ENCODE measurements at places on chromosomes 4 and X.

DNA sequence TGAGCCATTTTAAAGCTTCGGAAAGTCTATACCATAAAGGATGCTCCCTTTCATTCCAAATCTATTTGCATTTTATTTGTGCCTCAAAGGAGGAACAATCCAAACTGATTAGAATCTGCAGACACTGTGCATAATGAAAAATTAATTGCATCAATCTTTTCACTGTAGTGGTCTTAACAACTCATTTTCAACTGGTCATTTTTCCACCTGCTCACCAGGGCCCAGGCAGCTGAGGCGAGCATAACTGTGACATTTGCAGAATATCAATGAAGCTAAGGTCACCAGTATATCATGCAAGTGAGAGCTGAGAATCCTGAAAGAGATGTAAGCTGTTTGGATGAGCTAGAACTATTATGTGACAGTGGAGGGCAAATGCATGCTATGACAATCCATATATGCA, 387.3 kb upstream of the TECRL start:
- DNase-seq = no peak

- peak; percentile 18 for DNase-seq
Observed at GRCh38 chr4:109947457-109947856, 34.8 kb downstream of the EGF start.

DNA sequence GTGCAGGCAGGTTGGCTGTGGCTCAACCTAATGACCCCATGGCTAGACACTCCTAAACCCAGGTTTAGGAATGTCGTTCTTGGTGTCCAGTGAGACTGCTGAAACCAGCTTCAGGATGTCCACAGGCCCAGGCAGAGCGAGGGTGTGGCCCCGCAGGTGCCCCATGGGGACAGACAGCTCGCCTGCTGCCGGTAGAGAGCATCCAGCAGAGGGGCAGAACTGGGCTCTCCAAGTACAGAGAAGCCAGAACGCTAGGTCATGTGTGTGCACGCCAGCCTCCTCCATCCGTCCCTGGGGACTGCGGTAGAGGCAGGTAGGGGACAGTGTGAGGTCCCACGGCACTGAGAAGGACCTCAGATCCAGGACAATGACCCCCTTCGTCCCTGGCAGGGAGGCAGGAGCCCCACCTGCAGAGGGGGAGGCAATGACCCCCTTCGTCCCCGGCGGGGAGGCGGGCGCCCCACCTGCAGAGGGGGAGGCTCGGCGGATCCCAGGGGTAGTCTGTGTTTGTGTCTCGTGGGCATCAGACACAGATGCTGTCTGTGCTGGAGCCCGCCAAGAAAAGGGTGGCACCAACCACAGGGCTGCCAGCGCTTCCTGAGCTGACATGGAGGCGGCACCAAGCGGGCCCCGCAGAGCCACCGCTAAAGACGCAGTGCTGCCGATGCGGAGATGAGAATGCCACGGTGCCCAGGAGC, 118.4 kb downstream of the FAM53A start:
- DNase-seq = no peak

DNA sequence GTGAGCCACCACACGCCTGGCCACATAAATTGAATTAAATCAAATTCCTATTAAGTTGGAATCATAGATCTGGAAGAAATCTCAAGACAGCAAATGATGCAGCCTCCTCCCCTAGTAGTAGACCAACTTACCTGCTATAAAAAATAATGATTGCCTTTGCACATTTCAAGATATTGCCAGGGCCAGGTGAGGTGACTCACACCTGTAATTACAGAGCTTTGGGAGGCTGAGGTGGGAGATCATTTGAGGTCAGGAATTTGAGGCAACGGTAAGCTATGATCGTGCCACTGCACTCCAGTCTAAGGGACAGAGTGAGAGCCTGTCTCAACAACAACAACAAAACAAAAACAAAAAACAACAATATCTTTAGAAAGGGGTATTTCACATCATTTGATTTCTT, 17.0 kb upstream of the WWC2 start:
- DNase-seq = no peak

DNA sequence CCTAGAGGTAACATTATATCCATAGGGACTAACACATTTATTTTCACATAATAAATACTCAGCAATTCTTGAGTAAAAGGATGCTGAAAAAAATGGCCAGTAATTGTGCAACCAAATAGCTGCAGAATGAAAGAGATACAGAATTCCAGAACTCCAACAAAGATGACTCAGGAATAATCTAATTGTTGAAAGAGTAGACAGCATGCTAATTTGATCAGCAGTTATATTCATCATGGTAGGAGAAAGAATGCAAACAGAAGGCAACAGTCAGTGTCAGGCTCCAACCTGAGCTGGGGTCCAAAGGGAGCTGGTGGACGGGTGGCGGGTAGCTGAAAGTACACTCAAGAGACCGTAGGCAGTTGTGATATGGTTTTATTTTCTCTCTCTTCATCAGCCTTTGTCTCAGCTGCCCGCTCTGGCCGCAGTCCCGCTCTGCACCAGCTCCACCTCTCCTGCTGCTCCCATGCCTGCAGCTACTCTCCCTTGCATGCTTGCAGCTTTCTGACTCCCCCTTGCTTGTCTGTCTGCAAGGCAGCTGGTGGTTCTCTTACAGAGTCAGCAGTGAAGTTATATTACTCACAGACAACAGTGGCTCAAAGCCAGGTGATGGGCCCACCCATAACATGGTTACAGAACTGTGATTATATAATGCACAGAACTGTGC, 1150.1 kb downstream of the STIM2 start:
- peak; percentile 32 for DNase-seq

DNA sequence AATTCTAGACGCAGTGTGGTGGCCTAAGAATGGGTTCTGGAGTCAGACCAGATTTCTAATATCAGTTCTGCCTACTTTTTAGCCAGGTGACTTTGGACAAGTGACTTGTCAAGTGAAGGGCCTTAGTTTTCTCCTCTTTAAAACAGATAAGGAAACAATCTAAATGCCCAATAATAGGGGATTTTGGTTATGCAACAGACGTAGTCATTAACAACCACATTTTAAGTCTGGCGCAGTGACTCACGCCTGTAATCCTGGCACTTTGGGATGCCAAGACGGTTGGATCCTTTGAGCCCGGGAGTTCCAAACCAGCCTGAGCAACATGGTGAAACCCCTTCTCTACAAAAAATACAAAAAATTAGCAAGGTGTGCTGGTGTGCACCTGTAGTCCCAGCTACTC, 2.1 kb upstream of the ZMYM3 start:
- no peak for DNase-seq

DNA sequence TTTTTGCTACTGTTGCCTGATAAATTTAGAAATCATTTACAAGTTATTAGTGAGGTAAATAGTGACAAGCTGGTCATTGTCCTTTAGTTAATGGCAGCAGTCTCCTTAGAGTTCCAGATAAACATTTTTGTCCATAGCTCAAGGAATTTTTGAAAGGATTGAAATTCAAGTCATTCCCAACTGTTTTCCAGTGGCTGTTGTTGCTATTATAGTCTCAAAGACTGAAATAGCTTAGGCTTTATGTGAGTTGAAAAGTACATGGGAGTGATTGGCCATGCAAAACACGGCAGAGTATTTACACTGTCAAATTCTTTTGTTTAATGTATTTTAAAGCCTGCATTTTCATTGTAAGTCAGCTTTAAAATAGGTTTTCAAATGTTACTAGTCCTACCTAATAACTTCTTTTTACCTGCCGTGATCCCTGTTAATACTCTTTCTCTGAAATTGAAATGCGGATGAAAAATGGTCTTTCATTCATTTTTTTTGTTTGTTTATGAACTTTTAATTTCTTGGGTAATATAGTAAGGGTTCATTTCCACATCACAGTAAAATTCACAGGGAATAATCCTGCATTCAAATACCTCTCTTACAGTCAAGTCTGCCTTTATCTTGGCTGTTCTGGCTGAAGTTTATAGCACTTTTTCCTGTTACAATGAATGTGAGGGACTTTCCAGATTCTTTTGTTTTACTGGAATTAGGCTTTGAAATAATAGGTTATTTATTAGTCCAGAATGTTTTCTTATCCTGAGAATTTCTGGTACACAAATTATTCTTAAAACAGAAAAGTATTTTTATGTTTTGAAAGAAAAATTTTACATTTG, 85.1 kb downstream of the PDLIM5 start:
- DNase-seq = no peak

DNA sequence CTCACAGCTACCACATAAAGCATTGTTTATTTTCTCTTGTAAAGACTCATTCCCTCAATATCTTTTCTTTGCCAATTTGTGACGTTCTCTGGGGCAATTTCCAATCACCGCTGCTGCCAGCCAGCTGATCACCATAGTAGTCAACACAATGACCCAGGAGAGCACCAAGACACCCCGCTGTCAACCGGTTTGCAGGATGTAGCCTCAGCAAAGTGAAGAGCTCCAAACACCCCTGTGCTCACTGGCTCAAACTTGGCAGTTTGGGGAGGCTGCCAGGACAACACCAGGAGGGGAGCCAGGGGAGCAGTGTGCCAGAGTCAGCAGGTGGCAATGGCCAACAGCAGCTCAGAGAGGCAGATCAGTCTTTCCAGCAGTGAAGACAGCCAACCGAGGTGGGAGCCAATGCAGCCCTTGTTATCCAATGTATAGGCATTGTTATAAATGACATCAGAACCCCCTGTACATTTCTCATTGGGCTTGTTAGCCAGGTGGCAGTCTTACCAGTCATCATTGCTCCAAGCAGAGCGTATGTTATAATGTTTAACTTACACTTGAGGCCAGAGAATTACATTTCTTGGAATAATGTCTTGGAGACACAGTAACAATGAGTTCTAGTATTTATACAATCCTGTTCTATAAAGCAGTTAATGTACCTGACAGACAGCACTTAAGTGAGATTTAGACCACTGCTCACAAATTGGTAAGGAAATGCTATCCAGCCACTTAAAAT, 274.9 kb upstream of the GK2 start:
- no peak for DNase-seq

- no peak for DNase-seq
Observed at GRCh38 chrX:7145454-7145853, 2.1 kb upstream of the STS start.

GRCh38 chr4:89800012-89800516, 36.9 kb downstream of the SNCA start:
- no peak for DNase-seq

DNA sequence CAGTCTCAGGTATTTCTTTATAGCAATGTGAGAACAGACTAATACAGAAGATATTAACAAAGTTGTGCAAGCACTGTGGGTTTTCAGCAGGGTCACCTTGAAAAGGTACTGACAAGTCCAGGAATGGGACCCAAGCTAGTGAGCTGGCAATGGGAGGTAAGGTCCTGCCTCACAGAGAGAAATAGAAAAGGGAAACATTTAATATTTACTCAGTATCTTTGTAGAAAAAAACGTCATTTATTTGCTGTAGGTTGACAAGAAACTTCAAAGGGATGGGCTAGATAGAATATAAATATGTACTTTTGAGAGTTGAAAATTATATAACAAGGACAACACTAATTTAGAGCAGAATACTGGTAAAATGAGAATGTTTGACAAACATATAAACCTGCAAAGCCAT, 89.0 kb downstream of the GPRIN3 start:
- DNase-seq = no peak

- no peak for DNase-seq
Observed at GRCh38 chr4:156963419-156963818, 8.2 kb downstream of the PDGFC start.

DNA sequence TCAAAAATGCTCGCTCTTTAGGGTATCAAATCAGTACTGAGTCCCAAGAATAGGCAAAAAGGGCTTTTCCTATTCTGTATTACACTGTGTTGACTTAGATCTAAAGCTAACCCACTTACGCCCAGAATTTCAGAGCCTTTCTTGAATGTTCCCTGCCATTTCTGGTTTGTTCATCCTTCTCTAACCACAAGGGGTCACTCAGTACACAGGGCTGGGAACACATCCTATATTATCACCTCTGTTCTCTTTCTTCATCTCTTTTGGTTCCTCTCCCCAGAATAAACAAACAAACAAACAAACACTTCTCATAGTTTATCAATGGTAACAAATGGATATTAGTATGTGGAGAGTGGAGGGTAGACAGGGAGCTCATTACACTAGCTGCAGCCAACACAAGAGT, 25.5 kb upstream of the MORC4 start:
- no peak for DNase-seq

GRCh38 chrX:105101378-105101777, 119.1 kb downstream of the TEX13A start:
- DNase-seq = no peak
